Anterior cingulate cortex (tissue), 58 donors: ENCODE measurements at places on chromosomes 12 and 14.
A peak's percentile ranks its signal among the peaks of the same experiment; 100 is the strongest.

- DNase-seq: no peak
Measured at GRCh38 chr12:26740991-26741390, 92.0 kb downstream of the ITPR2 start.

DNA sequence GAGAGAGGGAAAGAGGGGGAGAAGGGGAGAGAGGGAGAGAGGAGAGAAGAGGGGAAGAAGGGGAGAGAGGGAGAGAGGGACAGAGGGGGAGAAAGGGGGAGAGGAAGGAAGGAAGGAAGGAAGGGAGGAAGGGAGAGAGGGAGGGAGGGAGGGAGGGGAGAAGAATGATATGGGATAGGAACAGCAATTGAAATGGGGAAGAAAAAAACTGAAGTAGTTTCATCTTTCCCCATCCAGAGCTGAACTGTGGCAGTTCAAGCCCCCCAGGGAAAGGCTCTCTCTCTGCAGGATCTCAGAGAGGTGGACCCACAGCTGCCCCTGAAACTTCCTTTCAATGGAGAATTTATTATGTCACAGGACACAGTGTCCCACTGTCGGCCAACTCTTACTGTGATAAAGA, 136.9 kb downstream of the DPF3 start:
- DNase-seq: no peak

- DNase-seq: no peak
Measured at GRCh38 chr12:27549236-27549800, 25.3 kb downstream of the PPFIBP1 start.

DNA sequence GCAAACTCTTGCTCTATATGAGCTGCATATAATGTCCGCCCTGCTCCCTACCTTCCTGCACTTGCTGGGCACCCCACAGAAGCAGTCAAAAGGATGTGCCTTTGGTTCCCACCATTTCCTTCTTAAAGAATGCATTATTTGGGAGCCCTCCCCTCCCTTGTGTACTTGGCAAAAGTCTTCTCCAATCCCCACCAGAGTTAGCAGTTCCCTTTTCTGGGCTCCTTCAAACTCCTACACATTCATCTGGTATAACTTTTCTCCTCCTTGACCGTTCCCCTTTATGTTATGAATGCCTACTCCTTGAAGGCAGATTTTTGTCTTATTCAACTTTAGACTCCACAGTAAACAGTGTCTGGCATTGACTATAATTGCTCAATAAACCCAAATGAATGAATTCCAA, 27.8 kb downstream of the AREL1 start:
- DNase-seq: no peak

- no peak for DNase-seq
Measured at GRCh38 chr12:100174495-100174894, 26.1 kb upstream of the ACTR6 start.

DNA sequence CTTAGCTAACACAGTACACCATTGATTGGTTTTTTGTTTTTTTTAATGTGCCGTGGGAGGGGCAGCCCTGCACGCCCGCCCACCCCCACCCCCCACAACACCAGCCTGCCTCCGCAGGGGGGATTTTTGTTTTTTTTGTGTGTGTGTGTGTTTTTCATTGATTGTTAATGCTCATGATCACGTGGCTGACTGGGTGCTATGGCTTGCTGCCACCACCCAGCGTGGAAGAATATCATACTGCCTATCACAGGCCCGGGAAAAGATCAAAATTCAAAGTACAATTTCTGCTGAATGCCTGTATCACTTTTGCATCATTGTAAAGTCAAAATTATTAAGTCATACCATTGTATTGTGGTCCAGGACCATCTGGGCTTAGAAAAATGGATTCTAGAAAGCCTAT, 8.3 kb downstream of the RESF1 start:
- DNase-seq: no peak

- no peak for DNase-seq
Measured at GRCh38 chr14:36751106-36751505, 89.4 kb downstream of the PAX9 start.

DNA sequence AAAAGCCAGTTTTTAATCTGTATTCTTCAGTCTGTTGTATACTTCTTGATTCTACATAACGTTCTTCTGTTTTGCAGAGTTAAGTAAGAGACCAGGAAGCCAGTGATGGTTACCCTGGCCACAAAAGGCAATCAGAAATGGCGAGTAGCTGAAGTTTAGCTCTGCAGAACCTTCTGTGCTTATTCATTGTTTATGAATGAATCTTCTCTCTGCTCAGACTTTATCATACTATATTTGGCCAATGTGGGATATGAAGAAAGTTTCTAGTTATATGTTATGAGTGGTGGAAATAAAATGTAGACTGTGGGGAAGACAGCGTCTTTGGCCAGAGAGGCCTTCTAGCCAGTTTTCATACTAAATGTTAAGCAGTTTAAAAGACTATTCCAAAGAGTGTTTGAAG, 249.9 kb upstream of the RGS6 start:
- no peak for DNase-seq

DNA sequence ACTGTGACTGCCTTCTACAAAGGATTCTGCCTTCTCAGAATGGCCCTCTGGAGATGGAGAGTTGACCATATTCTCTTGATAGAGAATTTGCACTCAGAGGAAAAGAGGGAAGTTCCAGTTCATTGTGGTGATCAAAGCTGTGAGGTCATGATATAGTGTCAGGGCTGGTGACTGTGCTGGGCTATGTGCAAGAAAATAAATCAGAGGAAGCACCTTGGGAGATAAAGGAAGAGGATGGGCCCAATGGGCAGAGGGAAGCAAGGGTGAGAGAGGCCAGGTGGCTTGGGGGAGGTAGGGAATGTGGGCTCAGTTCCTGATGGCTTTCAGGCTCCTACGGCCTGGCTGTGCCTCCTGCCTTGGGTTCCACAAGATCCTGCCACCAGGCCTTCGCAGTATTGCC, 145.8 kb downstream of the SLC8A3 start:
- DNase-seq: no peak

DNA sequence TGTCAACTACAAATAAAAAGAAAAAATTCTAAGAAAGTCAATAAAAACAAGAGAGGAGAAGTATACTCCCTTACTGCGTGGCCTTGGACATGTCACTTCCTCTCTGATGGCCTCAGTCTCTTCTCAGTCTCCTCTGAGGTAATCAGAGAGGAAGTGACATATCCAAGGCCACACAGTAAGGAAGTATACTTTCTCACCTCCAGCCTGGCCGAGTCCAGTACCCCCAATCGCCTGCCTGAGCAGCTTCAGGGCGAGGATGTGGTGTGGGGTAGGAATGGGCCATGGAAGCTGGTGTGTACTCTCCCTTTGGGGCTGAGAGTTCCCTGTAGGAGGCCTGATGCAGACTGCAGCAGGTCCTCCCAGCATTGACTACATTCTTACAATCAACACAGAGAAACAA, 15.8 kb downstream of the VDR start:
- DNase-seq: no peak

- DNase-seq: no peak
Measured at GRCh38 chr12:67434671-67435370, 165.7 kb downstream of the CAND1 start.

DNA sequence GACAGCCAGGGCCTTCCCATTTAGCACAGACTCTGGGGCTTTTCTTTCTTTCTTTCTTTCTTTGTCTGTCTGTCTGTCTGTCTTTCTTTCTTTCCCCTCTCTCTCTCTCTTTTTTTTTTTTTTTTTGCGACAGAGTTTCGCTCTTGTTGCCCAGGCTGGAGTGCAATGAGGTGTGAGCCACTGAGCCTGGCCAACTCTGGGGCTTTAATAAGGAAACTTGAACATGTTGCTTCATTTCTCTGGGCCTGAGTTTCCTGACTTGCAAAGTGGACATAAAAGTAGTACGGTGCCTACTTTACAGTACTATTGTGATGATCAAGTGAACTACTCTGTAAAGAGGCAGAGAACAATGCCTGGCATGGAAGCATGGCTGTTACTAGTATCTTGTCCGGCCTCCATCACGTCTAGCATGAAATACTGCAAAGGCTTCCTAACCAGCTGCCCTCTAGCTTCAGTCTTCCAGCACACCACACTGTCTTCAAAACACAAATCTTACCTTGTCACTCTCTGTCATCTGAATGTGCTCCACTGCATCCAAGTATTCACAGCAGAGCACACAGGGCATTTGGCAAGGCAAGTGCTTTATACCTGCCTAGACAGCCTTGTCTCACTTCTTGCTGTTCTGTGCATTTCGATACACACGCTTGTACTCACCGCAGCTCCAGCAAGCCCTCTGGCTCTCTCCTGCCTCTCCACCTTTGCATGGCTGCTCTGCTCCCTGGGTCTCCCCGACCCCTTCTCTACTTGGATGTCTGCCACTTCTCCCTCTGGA, 96.7 kb downstream of the IRF2BPL start:
- DNase-seq: no peak

GRCh38 chr12:1436981-1437380, 157.4 kb downstream of the FBXL14 start:
- no peak for DNase-seq

DNA sequence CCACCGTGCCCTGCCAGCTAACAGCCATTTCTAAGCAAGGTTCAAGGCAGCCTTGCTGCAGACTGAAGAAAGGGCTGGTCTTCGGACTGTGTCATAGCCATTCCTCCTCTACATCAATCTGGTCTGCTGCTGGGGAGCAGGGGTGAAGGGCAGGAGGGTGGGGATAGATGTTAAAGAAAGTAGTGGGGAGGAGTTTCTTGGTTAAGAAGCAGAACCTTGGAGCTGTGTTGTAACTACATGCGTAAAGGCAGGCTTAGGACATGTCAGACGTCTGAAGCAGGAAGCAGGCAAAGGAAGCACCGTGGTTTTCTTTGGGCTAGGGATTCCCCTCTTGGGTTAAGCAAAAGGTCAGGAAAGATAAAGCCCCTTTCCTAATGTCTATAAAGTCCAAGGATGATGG, 18.1 kb upstream of the NEK9 start:
- no peak for DNase-seq

GRCh38 chr12:20368651-20369304, 441 bp downstream of the PDE3A start:
- DNase-seq: peak; percentile 19

GRCh38 chr12:45732250-45732649, 2.7 kb downstream of the ARID2 start:
- DNase-seq: no peak

DNA sequence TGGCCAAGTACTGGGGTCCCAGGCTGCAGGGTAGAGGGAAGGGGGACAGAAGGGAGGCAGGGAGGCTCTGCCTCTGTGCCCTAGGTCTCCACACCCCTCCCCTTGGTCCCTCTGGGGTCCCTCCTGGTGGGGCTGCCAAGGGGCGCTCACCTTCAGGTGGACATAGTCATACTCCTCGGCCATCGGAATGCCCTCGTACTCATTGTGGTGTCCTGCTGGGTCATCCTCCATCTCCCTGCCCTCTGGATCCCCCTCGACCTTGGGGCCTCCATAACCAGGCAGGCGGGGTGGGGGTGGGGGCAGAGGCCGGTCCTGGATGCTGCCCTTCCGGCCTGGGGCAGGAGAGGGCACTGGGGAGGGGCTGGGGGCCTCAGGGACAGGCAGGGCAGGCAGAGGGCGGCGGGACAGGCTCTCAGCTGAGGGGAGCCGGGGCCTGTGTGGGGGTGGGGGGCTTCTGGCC, 5.8 kb downstream of the EFS start:
- no peak for DNase-seq

DNA sequence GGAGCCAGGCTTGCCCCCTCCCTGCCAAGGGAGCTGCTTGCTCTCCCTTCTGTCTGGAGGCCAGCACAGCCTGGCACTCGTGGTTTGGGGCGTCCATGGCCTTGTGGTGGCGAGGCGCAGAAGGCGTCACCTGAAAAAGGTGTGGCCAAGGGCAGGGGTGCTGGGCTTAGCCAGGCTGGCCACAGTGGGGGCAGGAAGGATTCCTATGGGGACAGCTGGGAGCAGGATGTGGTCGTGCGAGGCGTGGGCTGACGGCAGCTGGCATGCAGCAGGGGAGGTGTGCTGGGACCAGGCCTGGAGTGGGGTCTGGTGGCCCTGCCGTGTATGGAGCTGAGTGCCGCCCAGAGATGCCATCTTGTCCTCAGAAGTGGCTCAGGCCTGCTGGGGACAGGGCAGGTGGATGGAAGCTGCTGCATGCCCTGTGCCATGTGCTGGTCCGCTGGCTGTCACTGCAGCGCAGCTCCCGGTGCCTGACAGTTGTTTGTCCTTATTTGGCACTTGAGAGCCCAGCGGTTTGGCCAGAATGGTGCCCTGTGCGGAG, 30.0 kb downstream of the SH2B3 start:
- no peak for DNase-seq

GRCh38 chr14:104879983-104880565, 15.0 kb downstream of the CEP170B start:
- DNase-seq: no peak

DNA sequence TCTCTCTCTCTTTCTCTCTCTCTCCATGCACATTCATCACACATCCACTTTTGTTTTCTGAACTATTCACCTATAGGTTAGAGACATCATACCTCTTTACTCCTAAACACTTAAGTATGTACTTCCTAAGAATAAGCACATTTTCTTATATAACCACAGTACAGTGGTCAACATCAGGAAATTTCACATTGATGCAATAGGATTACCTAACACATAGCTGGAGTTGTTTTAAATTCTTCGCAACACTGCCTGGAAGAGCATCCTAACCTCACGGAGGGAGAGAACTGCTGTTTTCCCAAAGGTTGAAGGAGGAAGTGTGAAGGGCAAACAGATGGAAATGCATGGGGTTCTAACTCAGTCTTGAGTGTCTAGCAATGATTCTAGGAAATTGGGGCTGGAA, 159.2 kb downstream of the SYT1 start:
- no peak for DNase-seq

- peak; percentile 83 for DNase-seq
Measured at GRCh38 chr12:53452159-53453077, 516 bp downstream of the PCBP2 start.

DNA sequence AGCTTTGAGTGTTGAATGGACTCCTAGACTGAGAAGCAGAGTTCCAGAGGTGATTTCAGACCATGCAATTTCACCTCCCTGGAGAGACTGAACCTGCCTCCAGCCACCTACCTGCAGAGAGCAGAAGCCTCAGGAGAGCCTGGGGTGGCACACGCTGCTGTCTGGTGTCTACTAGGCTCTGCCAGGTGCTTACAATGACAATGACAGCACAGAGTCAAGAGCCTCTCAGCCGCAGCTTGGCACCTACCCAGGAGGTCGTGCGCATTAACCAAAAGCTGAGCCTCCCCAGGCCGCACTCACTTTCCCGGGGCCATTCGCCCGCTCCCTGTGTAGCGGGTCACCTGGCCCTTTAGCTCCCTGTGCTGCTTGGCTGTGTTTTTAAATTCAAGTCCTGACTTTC, 63.2 kb downstream of the TESC start:
- DNase-seq: no peak

DNA sequence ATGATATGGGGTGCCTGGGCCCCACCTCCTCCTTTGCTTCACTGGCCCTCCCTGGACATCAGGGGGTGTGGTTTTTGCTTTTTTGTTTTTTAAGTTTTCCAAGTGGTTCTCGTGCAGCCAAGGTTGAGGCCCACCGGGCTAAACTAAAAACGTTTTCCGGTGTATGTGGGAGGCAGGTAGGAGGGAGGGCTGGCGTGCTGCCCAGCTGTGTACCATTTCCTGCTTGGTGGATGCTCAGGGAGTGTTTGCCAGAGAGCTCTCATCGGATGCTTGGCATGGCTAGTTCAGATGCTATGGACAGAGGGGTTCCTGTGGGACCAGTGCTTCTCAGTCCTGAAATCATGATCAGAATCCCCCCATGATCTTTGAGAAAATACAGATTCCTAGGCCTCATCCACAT, 246.4 kb downstream of the CACNA1C start:
- no peak for DNase-seq
